ENCODE measurements at places on chromosomes 12 and 14.
A peak's percentile ranks its signal among the peaks of the same experiment; 100 is the strongest.

GRCh38 chr12:26379777-26380467 is 184.5 kb downstream of the SSPN start:
- no peak for DNase-seq

DNA sequence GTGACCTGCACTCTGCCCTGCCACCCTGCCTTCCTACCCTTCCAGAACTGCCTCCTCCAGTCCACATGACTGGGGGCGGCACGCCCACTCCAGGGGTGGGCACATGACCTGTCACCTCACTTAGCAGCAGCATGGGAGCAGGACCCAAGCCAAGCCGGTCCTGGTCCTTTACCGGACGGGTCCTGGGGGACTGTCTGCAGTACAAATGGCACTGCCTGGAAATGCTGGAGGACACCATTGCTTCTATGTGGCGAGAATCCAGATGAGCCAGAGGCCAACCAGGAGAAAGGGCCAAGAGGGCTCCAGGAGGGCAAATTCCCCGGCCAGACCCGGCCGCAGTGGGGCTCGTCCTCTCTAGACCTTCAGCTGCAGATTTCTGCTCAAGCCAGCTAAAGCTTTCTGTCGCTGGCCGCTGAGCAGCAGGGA is 33.1 kb downstream of the ITPK1 start:
- DNase-seq = no peak

DNA sequence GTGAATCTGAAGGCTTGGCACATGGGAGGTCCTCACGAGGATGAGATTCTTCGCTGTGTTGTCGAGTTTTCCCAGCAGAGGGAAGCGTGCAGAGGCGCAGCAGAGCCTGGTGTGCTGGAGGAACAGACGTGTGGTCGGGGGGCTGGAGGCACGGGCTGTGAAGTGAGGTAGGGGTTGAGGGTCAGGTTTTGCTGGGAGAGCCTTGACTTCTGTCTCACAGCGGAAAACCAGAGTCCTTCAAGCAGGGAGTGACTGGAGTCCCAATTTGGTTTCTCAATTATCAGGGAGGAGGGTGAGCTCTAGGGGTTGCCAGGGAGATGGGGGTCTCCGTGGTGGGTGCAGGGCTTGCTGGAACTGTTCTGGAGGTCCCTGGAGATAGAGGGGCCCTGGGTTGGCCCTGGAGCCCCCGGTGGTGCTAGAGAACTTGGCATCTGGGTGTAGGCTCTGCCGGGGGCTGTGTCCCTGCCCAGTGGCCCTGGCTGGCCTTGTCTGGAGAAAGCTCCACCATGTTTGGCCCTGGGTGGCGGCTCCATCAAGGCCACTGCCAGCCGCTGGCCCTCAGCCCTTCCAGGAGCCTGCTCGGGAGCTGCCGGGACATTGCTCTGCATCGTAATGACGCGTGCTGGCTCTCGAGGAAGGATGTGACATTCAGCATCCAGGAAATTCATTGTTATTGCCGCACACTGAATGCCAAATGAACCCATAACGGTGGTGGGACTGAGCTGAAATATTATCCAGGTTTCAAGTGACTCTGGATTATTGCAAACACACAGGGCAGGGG is 215.7 kb downstream of the KIF26A start:
- DNase-seq = peak; percentile 13

DNA sequence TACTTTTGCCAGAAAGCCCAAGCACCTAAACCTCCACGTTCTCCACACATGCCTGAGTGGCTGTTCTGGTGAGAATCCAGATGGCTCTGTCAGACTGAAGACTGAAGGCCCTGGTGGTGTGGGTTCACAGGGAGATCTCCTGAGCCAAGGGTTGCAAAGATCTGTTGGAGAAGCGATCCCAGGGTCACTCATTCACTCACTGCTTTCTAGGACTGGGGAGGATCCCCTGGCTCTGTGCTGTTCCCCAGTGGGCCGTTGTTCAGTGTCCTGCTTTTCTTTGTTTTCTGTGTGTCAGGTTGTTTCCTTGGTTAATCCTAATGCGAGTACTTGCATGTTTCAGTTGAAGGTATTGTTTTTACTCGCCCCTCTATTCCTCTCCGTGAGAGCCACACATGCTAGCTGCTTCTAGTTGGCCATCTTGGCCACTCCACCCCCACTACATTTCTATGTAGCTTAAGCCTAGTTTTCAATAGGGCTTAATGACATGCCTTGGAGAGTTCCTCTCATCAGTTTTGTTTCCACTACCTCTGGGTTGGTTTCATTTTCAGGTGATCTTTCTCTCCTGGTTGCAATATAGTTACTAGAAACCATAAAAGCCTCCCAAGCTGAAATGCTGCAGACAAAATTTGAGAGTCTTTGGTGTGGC is 144.5 kb upstream of the SLC38A2 start:
- no peak for DNase-seq

DNA sequence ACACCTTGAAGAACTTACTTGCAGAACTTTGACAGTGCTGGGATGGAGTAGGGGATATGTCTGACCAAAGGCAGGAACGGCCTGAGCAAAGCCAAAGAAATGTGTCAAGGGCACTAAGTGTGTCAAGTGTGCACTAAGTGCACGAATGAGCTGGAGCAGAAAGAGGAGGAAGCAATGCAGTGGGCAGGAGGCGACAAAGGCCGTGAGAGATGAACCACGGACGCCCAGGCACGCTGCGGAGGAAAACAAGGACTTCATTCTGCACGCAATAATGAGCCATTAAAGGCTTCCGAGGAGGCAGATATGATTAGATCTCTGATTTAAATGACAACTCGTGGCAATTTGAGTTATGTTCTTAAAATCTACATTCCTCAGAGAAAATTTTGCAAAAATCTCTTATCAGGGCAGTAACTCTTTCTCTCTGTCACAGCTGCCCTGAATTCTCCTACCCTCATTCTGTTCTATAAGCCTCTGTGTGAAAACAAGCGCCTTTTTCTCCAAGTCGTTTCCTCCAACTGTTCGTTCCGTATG is 25.3 kb downstream of the GRIN2B start:
- DNase-seq = no peak

GRCh38 chr12:24888813-24889212 is 60.1 kb downstream of the BCAT1 start:
- DNase-seq = no peak
